ENCODE measurements at places on chromosomes 11 and 22.

- DNase-seq: no peak
Measured at GRCh38 chr11:113448316-113448677, 26.9 kb downstream of the DRD2 start.

DNA sequence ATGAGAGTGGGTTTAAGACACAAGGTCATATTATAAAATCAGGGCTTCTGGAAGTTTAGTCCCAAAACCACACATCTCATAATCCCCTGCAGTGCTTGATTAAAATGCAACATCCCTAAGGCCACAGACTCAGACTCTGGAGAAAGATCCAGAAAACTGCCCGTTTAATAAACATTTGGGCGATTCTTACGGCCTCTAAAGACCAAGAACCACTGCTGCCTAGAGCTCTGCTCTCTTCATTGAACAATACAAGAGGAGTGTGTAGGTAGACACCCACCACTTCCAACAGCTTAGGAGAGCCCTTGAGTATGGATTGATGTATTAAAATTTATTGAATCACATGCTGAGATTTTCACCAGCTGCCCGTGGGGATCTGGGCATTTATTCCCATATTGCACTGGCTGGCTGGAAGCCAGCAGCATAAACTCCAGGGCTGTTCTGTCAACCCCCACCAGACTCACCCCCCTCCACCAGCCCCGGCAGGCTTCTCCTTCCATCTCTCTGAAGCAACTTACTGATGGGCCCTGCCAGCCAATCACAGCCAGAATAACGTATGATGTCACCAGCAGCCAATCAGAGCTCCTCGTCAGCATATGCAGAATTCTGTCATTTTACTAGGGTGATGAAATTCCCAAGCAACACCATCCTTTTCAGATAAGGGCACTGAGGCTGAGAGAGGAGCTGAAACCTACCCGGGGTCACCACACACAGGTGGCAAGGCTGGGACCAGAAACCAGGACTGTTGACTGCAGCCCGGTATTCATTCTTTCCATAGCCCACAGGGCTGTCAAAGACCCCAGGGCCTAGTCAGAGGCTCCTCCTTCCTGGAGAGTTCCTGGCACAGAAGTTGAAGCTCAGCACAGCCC, 749 bp upstream of the BEST1 start:
- no peak for DNase-seq

DNA sequence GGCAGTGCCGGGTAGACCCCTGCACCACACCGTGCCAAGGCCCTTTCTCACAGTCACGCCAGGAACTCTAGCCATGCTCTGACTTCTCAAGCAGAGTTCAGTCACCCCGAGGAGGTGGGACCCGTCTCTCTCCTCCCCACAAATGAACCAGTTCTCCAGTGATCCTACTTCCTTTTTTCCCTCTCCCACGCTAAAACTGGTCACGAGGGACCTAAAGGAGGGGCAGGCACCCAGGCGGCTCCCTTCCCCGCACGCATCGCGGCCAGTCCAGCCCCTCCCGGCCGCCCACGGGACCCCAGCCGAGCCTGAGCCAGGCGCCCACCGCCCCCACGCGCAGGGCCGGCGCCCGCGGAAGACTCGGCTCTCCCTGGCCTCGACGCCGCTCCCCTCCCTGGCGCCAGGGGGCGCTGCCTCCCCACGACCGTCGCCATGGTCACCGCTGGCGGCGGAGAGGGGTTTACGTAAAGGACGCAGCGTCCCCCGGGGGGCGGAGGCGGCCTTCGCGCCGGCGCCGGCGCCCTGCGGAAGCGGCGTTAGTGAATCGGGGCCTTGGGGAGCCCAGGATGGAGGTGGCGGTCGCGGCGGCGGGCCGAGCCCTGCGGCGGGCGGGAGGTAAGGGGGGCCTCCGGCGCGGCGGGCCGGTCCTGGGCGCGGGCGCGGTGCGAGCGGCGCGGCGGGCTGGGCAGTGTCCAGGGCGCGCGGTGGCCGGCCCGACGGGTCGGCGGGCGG, at the start of gene DAGLA:
Gene DAGLA, plus strand, starts transcription at position 499 of the 729 bp plus-strand sequence. CDS start 39,765 bp downstream, outside the sequence.
- peak; percentile 57 for DNase-seq

DNA sequence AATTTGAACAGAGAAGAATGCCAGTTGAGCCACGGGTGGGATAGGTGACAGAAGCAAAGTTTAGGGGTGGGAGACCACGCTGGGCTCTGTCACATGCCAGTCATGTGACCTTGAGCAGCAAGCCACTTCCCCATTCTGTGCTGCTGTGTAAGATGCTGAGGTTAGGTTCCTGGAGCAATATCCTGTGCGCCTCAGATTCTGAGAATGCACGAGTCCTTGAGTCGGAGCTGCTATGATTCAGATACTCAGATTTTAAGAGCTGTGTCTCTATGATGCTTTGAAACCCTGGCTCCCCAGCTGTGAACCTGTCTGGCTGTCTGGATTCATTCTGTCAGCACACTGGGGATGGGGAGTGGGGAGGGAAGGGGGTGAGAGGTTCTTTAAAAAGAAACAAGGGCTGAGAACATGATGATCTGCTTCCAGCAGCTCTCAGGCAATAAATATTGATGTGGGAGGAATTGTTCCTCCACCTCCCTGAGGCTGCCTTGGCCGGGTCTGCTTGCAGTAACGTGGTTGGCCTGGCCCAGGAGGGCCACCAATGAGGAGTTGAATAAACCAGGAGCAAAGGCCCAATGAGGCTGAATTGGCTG, 24.0 kb downstream of the SLCO2B1 start:
- no peak for DNase-seq

DNA sequence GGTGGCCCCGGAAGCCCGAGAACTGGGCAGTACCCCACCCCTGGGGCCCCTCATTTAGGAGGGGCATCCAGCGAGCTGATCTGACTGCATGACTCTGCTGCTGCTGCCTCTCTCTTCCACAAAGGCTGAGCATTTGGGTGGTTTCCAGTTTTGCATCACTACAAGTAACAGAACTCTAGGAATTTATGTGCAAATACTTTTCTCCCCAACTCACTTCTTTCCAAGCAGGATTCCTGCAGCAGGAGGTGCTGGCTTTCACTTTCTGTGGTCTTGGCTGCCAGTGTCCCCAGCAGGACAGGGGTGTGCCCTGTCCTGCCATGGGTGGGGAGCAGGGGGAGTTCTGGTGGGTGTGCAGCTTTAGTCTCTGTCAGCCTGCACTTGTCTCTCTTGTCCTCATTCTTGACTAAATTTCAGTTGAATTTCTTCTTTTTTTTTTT, 21.2 kb downstream of the UPB1 start:
- no peak for DNase-seq

GRCh38 chr11:47060807-47061206, 115.9 kb downstream of the ARFGAP2 start:
- no peak for DNase-seq

- no peak for DNase-seq
Measured at GRCh38 chr11:47946682-47947559, 33.4 kb upstream of the PTPRJ start.

DNA sequence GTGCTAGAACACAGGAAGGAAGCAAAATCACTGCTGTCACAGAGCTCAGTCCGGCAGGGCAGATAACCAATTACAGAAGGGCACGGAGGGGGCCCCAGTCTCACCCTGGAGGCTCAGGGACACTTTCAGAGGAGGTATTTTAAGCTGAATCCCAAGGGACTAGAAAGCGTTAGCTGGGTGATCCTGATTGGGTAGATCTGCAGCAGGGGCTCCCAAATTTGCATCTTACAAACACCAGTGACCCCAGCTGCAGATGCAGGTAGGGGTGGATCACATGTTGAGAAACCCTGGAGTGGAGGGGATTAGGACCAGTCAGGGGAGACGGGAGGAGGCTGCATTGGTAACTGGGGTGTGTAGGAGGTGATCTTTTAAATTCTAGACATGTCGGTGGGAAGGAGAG, 91.4 kb downstream of the CSNK2A3 start:
- DNase-seq: no peak

GRCh38 chr11:67571443-67571842, 12.2 kb upstream of the GSTP1 start:
- no peak for DNase-seq

DNA sequence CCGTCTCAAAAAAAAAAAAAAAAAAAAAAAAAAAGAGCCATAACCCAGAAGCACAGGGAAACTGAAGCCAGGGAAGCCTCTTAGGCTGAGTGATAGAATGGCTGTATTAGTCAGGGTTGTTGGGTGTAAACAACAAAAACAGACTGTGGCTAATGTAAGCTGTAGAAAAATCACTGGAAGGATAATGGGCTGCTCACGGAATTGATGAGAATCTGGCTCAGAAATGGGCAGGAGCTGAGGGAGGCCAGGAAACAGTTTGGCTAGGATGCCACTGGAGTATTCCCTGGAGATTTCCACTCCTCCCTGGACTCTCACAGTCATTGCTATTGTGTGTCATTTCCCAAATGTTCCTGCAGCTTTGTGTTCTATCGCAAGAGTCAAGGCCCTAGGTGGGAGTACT, 22.4 kb downstream of the SLC22A6 start:
- no peak for DNase-seq

DNA sequence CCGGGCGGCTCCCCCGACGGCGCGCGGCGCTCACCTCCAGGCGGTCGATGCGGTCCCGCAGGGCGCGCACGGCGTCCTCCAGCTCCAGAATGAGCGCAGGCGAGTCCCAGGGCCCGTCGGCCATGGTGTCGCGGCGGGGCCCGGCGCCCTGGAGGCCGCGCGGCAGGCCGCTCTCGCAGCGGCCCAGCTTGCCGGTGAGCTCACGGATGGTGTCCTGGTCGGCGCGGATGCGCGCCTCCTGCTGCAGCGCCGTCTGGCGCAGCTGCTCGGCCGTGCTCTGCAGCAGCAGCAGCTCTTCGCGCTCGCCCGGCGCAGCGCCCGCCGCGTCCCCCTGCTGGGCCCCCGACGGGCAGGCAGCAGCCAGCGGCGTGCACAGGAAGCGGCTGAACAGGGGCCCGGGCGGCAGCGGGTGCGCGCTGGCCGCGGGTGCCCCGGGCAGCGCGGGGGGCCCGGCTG, 599 bp downstream of the NPTXR start:
- peak; percentile 59 for DNase-seq

DNA sequence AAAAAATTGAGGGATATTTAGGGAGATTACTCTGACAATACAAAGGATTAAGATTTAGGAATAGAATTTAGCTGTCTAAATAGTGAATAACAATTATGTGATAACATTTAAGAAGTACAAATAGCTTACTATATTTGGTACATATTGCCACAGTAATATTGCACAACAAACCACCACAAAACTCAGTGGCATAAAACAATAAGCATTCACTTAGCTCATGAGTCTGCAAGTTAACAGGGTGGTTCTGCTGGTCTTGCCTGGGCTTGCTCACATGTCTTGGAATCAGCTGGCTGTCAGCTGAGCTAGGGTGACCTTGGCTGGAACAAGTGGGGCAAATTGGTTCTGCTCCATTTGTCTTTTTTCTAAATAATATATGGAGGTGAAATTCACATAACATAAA, 115.1 kb downstream of the DCDC1 start:
- no peak for DNase-seq

DNA sequence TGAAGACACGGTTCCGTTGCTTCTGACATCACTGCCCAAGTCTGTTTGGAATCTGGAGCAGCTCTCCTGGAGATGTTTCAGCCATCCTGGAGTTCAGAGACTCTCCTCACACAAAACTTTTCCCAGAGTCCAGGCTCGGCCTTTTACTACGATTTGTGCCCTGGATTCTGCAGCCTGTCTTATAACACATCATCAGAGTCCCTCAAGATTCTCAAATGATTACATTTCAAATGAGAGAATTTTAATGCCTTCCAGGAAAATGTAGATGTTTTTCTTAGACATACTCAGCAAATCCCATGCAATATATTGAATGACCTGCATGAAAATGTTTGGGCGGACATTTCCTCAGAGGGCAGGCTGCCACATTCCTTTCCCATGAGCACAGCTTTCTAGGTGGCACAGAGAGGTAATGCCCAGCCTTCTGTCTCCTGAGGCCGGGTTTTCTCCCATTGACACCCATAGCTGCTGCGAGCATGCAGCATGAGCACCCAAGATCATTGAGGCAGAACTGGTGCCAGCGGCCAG, 129.1 kb downstream of the SNX19 start:
- DNase-seq: no peak

GRCh38 chr11:110311783-110312579, 15.6 kb upstream of the RDX start:
- no peak for DNase-seq

DNA sequence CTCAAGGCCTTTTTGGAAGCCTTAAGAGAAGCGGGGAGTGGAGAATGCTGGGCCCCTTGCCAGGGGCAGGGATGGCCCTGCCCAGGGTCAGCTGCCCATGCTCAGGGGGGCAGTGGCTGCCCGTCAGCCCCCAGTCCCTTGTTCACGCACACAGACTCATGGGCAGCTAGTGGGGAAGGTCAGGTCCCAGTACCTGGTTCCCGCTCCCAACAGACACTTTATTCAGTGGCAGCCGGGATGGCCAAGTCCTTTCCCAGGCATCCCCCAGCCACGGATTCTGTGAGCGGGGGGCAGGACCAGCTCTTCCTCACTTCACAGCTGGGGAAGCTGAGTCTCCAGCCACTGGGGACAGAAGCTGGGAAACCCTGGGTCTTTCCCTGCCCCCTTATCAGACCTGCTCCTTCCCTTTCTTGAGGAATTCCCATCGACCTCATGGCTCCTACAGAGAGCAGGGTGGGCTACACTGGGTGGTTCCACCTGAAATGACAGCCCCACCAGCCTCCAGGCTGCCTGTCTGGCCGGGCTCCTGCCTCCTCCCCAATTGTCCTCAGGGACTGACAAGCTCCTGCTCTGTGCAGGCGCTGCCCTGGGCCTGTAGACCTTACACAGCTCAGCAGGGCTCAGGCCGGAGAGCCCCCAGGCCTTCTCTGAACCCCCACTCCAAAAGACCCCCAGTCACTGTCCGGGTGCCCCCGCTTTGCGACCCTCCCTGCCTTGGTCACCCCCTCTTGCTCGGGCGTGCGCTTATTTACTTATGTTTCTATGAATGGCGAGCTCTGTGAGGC, 61.0 kb upstream of the FGF3 start:
- DNase-seq: no peak

DNA sequence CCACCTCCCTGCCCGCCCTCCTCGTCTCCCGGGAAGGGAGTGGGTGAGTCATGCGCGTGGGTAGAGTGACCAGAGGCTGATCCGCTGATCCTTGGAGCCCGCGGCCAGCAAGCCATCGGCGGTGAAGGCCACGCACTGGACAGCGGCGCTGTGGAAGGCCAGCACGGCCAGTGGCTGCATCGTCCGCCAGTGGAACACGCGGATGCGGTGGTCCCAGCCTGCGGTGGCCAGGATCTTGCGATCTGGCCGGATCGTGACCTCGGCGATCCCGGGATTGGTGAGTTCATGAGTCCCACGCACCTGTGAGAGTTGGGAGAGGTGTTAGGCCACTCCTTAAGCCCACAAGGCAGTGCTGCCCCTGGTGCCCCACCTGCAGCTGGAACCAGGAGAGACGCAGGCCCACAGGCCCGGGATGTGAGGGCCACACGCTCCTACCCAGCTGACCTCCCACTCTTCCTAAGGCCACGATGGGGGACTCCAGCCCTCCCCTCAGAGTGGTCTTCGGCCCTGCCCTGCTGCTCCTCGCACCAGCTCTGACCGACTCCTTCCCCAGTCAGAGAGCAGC, 28.2 kb downstream of the TBX1 start:
- no peak for DNase-seq

- no peak for DNase-seq
Measured at GRCh38 chr11:7630002-7630401, 43.3 kb downstream of the CYB5R2 start.

- no peak for DNase-seq
Measured at GRCh38 chr11:104510169-104510568, 346.2 kb upstream of the PDGFD start.

Data from stimulated activated CD8-positive, alpha-beta memory T cell treated with anti-CD3 and anti-CD28 coated beads, Interleukin-15, amount 100 ng/mL, for 48 hours (primary cell).